ENCODE measurements at places on chromosomes 16 and 17. TPM values are rescaled to one million over a fixed set of nuclear protein-coding genes. Genes with fewer than 3 reads are reported as not detected.

Gene EVPLL
- total RNA-seq = not detected

GRCh38 chr17:13746404-13746803 lies 144.7 kb upstream of the HS3ST3A1 start:
- DNase-seq = no peak

GRCh38 chr17:7634384-7634783 lies 4.4 kb downstream of the SHBG start:
- no peak for DNase-seq

DNA sequence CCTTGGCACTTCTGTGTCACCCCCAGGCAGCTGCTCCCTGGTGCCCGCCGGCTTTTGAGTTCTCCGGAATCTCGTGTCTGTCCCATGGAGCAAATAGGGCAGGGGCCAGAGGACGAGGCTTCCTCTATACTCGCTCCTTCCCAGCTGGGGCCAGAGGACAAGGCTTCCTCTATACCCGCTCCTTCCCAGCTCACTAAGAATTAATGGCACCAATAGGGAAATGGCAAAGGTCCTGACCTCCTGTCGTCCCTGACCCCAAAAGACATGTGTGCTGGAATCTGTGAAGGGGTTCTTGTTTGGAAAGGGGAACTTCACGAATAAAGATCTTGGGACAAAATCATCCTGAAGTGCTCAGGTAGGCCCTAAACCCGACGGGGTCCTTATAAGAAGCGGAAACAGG lies 7.6 kb downstream of the SGSH start:
- no peak for DNase-seq

- no peak for DNase-seq
These were observed 48.3 kb downstream of the RNF213 start for GRCh38 chr17:80308692-80309517.

GRCh38 chr17:43549496-43549895 lies 3.4 kb upstream of the ETV4 start:
- no peak for DNase-seq

- peak; percentile 23 for DNase-seq
These were observed 17.0 kb upstream of the ABCA8 start for GRCh38 chr17:68972119-68972704.

- DNase-seq = peak; percentile 78
These were observed at the start of gene NSMCE1 for GRCh38 chr16:27268376-27269299. TSS of gene NSMCE1 (minus strand) at chr16:27268772. CDS start at chr16:27257570, 11,202 bp downstream.

DNA sequence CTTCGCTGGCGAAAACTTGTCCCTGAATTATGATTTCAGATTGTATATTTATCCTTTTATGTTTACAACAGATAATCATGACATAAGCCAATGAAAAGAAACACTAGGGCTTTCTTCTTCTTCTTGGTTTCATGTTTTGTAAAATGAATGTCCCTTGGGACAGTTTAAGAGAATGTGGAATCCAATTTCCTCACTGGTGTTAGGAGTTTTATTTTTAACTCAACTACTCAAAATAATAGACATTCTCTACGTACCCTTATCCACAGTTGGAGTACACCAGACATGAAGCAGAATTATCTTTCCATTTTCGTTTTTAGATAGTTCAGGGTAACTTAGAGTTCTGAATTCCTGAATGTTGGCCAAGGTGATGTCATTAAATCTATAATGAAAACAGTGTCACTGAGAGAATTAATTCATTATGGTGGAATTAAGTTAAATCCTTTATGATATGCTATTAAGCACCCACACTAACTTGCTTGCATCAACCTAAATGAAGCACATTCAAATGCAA lies 43.4 kb downstream of the IRX6 start:
- no peak for DNase-seq

Gene QPRT
- 6.0 TPM for total RNA-seq

- DNase-seq = no peak
These were observed 171.0 kb downstream of the KATNIP start for GRCh38 chr16:27720731-27721530.

DNA sequence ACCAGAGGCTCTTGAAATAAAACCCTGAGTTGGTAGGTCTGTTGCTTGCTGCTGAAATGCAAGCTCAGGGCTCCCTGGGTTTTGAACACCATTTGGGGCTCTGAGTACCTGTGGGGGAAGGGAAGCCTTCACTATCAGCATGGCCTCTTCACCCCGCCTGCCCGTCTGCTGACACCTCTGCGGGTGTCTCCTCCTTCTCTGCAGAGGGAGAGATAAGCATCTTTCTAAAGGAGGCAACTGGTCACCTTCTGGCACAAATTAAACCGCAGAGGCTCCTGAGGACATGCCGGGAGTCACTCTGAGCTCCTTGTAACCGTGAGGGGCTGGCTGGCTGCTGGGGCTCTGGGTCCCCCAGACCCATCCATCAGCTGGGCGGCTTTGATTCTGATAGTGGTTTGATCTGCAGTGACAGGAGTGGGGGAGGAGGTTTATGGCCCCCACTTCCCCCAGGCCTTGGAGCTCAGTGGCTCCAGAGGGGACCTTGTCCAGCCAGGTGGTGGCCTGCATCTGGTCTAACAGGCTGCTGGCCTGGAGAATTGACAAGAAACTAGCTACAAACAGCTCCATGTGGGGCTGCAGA lies 123.5 kb downstream of the IRF8 start:
- no peak for DNase-seq

GRCh38 chr16:76278086-76278485 lies 885 bp downstream of the CNTNAP4 start:
- DNase-seq = no peak

GRCh38 chr17:71995590-71995989 lies 125.2 kb upstream of the SOX9 start:
- no peak for DNase-seq

DNA sequence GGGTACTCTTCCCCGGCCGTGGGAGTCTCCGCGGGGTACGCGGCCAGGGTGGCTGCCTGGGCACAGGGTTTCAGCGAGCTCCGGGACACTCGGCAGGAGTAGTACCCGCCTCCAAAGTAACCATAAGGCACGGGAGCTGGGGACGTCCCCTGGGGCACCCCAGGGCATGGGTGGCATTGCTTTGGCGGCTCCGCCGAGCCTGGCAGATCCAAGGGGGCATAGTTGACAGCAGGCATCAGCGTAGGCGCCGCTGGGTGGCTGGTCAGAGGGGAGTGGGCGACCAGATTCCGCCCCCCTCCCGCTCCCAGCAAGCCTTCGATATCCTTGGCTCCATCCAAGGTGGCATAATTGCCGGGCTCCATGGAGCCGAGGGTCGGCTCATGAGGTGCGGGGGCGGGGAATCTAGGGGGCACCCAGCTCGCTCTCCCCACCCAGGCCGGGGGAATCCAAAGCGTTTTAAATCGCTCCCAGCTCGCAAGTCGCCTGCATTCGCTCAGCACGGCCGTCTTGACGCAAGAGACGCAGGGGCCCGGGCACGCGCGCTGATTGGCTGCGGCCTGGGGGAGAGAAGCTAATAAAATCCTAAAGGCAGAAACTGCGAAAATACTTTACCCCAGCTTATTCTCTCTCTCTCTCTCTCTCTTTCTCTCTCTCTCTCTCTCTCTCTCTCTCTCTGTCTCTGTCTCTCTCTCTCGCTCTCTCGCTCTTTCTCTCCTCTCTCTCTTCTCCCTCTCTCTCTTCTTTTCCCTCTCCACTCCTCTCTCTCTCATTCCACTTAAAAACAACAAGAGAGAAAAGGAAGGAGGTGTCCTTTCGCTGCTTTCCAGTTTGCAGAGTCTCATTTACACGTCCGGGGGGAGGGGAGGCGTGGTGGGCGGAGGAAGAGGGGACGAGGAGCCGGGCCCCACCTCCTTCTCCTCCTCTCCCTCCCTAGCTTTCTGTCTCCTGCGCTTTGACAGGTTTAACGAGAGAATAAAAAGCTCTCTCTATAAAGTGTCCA lies at the start of gene HOXB13:
HOXB13 (minus strand) TSS at position 519 of the 1,000 bp plus-strand sequence; CDS start at position 362, 157 bp downstream.
- no peak for DNase-seq

GRCh38 chr16:84637709-84638108 lies 10.6 kb upstream of the KLHL36 start:
- no peak for DNase-seq

- no peak for DNase-seq
These were observed at the start of gene IGFBP4 for GRCh38 chr17:40443196-40443987. TSS of gene IGFBP4 (plus strand) at chr17:40443450. CDS start at chr17:40443736, 286 bp downstream.

Data from glomerular endothelial cell (primary cell).